ENCODE measurements at places on chromosomes 2 and 18.

DNA sequence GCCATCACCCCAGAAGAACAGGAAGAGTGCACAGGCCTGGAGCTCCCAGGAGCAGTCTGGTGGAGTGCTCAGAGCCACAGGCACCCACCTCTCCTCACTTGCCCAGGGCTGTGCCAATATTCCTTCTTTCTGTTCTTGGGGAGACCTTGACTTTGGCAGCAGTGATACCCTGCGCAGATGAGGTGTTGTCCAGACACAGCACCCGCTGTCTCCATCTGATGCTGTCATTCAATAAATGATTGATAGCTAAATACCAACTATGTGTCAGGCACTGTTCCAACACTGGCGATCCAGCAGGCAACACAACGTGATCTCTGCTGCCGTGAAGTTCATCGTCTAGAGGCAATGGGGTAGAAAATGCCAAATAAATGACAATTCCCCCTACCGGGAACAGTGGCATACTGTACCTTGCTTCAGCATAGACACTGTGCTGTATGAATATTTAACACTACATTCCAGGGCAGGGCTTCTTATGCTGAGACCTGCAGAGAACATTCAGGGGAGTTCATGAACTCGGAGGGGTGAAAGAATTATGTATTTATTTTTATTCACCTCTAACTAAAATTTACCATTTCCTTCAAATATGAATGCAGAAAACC is 320.5 kb upstream of the NCKAP5 start:
- DNase-seq = no peak

DNA sequence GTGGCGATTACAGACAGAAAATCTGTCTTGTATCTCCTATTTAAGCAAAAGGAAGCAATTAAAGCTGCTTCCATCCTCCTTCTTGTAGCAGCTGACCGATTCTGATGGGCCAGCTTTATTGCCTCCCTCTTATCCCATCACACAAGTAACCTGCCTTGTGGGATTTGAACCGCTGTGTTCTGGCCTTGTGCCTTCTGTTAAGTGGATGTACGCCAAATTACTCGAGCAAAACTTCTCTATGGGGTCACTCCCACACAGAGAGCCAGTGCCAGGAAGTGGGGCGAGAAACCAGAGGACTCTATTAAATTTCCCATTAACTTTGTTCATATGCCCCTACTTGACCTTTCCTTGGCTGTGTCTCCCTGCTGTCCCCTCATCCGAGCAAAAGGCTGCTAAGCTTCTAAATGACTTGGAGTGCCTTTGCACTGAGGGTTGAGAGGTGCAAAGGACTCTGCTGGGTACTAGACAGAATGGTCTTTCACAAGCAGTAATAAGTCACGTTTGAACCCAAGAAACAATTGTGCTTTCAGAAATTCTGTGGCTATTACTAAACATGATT is 672.5 kb downstream of the MBD2 start:
- no peak for DNase-seq

DNA sequence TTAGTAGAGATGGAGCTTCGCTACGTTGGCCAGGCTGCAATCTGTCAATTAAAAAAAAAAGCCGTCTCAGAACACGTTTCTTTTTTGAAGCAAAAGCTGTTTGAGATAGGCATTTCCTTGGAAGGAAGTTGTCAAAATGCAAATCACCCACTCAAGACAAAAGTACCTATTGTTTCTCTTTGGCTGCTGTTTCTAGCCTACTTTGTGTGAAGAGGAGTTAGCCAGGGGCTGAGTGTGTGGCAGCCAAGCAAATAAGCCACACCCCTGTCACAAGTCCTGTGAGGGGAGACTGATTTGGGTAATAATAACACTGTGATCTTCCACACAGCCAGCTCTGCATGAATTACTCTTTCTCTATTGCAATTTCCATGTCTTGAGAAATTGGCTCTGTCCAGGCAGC is 47.4 kb upstream of the CDCA7 start:
- no peak for DNase-seq

DNA sequence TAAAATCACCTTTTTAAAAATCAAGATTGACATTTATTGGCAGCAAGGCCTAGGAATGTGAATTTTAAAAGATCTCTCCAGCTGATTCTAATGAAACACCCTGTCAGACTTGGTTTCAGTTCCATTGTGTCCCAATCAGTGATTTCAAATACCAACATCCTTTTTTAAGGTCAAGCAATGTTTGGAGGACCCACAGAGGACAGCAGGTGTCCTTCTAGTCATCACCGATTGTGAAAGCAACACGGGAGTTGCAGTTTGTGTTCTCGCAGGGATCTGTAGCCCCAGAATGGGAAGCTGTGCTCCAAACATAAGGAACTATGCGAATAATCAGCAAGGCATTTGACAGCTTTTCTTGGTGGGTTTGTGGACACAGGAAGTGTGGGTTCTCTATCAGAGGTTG is 4.5 kb upstream of the KIDINS220 start:
- DNase-seq = no peak

DNA sequence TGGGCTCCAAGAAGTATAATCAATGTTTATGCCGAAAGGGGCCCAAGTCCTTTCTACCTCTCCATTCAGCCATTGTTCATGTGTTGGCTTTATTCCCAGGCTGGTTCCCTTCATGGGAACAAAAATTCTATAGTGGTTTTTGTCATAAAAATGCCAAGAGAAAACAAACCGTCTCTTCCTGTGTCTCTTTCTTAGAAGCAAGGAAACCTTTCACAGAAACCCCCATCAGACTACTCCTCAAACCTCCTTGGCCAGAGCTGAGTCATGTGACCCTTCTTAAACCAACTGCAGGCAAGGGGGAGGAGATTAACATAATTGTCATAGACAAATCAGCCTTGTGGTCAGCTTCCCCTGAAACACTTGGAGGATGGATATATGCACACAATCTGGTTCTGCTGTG is 75.1 kb upstream of the TANK start:
- DNase-seq = no peak

DNA sequence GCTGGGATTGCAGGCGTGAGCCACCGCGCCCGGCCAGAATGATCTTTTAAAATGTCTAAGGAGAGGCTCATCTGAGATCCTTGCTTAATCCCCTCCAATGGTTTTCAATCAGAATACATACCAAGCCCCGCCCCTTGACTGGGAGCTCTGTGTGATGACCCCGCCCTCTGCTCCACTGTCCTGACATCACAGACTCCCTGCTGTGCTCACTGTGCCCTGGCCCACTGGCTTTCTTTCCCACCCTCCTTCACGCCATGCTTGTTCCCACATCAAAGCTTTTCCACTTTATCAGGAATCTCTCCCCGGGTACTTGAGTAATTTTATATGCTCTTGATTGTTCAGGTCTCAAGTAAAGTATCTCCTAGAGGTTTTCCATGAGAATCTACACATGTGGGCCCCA is 762.3 kb upstream of the ID2 start:
- DNase-seq = no peak

DNA sequence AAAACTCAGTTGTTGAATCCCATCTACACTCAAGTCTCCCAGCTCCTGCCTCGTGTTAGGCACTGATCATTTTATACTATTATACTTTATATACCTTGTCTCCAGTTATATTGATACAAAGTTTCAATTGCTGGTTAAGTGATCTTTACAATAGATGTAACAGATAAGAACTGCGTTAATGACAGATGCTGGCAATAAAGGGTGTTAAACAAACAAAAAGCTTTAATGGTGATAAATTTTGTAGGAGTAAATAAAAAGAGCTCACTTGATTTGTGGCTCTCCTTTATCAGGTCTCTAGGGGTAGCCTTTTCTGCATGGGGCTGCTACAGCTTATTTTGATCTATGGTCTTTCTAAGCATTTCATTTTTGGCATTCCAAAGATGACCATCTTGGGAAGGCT is 106.9 kb upstream of the GAREM1 start:
- no peak for DNase-seq

- no peak for DNase-seq
Observed at GRCh38 chr2:110675679-110676078, 2.2 kb downstream of the BUB1 start.

DNA sequence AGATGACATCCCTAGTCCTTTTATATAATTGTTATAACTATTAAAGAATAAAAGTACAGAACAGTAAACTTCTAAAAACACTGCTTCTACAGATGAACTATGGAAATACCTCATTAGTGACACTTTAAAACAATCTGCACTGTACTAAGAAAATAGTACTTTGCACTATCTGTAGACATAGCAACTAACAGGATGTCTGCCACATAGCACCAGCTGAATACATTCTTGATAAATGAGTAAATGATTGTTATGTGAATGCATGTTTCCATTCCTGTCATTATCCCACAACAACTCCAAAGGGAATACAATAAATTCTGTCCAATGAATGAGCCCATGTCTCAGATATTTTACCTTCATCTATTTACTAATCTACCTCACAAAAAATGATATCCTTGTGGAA is 115.3 kb upstream of the SLC35G4 start:
- DNase-seq = no peak

GRCh38 chr2:58293056-58293455 is 51.9 kb upstream of the FANCL start:
- DNase-seq = no peak

DNA sequence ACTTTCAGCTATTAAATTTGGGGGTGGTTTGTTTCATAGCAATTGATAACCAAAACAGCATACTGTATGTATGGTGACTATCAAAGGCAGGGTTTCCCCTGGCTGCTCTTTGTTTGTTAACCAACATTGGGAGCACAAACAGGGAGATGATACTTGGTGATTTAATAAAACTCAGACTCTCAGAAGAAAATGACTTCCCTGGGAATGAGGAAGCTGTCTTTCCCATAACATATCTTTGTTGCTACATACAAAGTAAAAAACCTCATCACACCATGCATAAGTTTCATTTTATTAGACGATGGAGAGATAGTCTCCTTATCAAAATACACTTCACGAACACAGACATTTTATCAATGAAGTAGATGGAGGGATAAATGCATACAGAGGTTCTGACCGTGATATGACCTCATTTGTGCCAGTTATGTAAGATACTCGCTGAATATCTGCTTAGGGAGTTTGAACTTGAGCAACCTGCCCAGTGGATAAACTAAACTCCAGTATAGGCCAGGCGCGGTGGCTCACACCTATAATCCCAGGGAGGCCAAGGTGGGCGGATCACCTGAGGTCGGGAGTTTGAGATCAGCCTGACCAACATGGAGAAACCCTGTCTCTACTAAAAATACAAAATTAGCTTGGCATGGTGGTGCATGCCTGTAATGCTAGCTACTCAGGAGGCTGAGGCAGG is 3.8 kb upstream of the NFE2L2 start:
- DNase-seq = no peak

DNA sequence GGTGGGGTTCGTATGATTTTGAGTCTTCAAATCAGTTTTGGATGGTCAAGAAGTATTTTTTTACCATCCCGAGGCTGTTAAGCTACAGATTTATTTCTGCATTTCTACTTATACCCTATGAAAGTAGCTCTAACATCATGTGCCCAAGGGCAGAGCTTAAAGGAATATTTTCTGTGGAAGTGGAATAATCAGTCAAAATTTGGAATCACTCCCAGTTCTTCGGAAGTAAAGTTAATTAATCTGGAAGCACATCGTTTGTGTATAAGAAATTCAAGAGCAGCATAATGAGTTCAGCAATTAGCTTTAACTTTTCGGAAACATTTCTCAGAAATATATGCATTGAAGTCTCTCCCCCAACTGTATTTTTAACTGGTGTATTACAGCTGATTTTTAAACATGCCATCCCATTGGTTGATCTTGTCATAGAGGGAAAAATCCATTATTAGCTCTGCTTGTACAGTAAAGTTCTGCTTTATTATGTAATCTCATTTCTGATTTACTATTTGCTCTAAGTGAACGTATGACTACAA is 510.1 kb downstream of the DCC start:
- no peak for DNase-seq

DNA sequence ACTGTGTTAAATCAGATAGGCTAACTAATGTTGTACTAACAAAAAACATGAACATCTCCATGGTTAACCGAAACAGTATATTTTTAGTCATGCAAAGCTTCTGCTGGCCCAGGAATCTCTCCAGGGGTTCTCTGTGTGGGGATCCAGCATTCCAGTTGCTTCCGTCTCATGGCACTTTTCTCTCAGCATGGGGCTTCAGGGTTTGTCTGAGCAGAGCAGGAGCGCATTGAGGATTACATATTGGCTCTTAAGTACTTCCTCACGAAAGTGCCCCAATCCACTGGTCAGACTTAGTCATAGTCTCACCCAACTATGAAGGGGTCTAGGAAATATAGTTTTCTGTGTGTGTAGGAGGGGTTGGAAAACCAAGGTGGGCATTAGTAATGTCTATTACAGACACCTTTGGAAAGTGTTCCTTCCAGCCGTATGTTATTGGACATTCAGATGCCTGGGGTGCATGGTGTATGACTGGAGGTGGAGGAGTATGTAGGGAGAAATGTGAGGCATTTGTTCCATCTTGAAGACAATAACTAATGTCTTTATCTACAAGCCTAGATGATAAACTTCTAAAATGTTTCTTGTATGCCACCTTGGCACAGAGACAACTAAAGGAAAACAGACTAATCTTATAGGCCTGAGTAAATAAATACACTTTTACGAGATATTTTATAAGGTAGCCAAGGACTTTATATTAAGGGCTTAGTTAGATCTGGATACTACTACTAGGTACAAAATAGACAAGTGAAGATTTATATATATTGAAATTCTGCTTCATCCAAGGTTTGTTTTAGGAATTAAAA is 123.8 kb upstream of the ZEB2 start:
- DNase-seq = no peak

All from cerebellar nuclear complex (tissue), 1 donor.